ENCODE measurements at places on chromosomes 2 and 18. TPM values are rescaled to one million over a fixed set of nuclear protein-coding genes. Genes with fewer than 3 reads are reported as not detected.
A peak's percentile ranks its signal among the peaks of the same experiment; 100 is the strongest.

DNA sequence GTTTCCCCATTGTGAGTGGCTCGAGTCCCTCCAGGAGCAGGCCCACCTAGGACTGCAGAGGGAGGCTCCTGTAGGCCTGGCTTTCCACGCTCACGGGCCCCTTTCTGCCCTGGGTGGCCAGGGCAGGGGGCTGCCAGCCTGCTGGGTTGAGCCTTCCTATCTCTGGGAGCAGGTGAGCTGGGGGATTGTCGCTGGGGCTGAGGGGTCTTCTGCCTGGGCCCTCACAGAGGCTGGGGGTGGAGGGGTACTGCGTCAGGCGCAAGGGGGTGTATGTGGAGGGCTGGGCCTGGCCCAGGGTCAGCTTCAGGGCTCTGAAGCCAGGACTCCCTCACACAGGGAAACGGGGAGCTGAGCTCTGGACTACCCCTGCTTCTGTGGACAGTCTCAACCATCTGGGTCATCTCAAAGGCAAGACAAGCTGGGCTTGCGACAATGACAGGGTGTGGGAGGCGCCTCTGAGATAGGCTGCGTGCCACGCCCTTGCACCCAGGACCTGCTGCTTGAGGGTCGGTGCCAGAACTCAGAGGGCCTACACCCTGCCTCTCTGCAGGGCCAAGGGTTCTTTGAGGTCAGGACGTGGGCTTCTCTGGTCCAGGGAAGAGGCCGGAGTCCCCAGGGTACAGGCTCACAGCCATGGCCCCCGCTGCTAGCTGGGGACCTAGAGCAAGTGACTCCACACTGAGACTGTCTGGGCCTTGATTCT is 206.1 kb downstream of the TWIST2 start:
- no peak overlapping the region for H3K4me3 ChIP-seq
- peaks cover 6% of the 10 kb centered on the region for H3K36me3 ChIP-seq
- no peak for DNase-seq
- no peaks in the 10 kb centered on the region for H3K27me3 ChIP-seq
- H3K27ac ChIP-seq: no peak overlapping the region

Gene SLC66A3
- total RNA-seq: 13.5 TPM

Gene CDH7
- not detected for total RNA-seq

DNA sequence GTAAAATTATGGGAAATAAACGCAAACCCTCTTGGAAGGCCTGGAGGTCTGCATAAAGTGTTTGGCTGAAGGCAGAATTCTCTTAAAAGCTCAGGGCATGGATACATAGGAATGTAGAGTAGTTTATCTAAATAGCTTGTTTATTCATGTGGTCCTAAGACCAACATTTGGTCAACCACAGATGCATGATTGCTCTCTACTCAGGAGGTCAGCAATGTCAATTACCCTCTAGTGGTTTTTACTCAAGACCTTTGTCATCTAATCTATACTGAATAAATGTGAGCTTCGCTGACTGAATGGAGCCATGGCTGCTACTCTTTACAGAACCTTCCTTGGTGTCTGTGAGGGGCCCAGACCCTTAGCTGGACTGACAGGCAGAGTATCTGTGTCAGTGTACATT is 139.8 kb downstream of the ATL2 start:
- H3K36me3 ChIP-seq: no peaks in the 10 kb centered on the region
- H3K4me3 ChIP-seq: no peak overlapping the region
- H3K27ac ChIP-seq: no peak overlapping the region

DNA sequence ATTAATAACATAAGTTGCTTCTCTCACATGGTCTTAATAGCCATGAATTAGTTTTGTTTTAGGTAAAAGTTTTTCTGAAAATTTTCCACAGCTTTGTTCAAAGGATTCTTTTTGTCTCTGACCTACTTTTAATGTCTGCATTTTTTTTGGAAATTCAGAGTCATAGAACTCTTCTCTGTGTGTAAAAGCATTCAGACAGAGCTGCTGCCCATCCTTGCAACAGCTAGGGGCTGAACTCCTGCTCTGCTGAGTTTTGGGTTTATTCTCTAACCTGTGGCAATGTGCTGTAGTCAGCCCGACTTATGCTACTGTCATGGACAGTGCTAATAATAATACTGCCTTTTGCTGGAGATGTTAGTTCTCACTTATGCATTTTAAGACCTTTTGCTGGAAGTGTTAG is 44.1 kb downstream of the RALBP1 start:
- DNase-seq: no peak
- H3K27ac ChIP-seq: no peak overlapping the region
- H3K36me3 ChIP-seq: peaks cover 6% of the 10 kb centered on the region
- peaks cover 18% of the 10 kb centered on the region for H3K4me1 ChIP-seq
- no peak overlapping the region for H3K4me3 ChIP-seq
- no peaks in the 10 kb centered on the region for H3K27me3 ChIP-seq

DNA sequence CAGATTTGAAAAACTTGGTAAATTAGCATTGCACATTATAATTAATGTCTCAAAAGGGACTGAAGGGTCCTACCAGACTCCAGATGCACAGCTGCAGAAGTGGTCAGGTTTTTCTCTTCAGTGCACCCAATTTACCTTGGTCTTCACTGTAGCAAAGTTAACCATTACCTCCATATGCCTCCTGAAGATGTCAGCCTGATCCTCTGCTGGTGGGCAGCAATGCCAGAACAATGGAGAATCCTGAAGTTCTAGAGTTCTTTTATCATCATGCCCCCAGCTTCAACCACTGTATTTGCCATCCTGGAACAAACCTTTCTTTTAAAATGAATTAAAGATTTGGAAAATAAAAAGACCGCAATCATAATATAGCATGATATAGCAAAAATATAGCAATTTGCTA is 1774.8 kb upstream of the CELF4 start:
- no peak for DNase-seq
- no peak overlapping the region for H3K4me3 ChIP-seq
- no peak overlapping the region for H3K27ac ChIP-seq
- no peaks in the 10 kb centered on the region for H3K4me1 ChIP-seq
- H3K36me3 ChIP-seq: no peaks in the 10 kb centered on the region

GRCh38 chr2:64350996-64351395 is 103.0 kb upstream of the LGALSL start:
- H3K27me3 ChIP-seq: no peaks in the 10 kb centered on the region
- DNase-seq: no peak
- no peak overlapping the region for H3K27ac ChIP-seq
- no peak overlapping the region for H3K4me3 ChIP-seq
- H3K4me1 ChIP-seq: no peaks in the 10 kb centered on the region
- no peaks in the 10 kb centered on the region for H3K36me3 ChIP-seq

Gene CPO
- total RNA-seq: 0.40 TPM

DNA sequence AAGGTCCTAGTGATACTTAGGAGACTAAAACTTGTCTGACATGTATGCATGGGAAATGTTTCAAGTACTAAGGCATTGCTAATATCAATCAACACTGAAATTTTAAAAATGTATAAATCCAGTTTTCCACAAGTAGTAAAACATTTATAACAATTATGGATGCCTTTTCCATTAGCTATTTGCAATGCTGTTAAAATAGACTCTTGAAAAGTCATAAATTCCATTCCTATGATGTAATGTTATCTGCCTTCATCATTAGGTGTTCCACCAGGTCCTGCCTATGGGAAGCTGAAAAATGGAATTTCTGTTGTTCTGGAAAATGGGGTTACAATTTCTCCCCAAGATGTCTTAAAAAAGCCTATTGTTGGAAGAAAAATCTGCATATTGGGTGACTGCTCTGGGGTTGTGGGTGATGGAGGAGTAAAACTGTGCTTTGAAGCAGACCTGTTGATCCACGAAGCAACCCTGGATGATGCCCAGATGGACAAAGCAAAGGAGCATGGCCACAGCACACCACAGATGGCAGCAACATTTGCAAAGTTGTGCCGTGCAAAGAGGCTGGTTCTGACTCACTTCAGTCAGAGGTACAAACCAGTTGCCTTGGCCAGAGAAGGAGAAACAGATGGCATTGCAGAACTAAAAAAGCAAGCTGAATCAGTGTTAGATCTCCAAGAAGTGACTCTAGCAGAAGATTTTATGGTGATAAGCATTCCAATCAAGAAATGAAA is 18.7 kb downstream of the ELAC1 start:
- no peak overlapping the region for H3K27ac ChIP-seq
- no peak for DNase-seq
- H3K27me3 ChIP-seq: no peaks in the 10 kb centered on the region
- H3K4me3 ChIP-seq: no peak overlapping the region

GRCh38 chr2:240325016-240326007 is 110.2 kb upstream of the GPC1 start:
- peaks cover 10% of the 10 kb centered on the region for H3K4me1 ChIP-seq
- H3K4me3 ChIP-seq: no peak overlapping the region
- peaks cover 70% of the 10 kb centered on the region for H3K27me3 ChIP-seq
- H3K27ac ChIP-seq: no peak overlapping the region
- peak; percentile 61 for DNase-seq

- no peaks in the 10 kb centered on the region for H3K27me3 ChIP-seq
- DNase-seq: no peak
- H3K36me3 ChIP-seq: no peaks in the 10 kb centered on the region
- peaks cover 12% of the 10 kb centered on the region for H3K4me1 ChIP-seq
- peak overlapping the region; percentile 93 for H3K27ac ChIP-seq
- peak overlapping the region; percentile 62 for H3K4me3 ChIP-seq
These were observed 993.1 kb upstream of the TMEFF2 start for GRCh38 chr2:193187816-193188215.

GRCh38 chr18:7358989-7359726 is 128.3 kb downstream of the LRRC30 start:
- no peak overlapping the region for H3K4me3 ChIP-seq
- no peaks in the 10 kb centered on the region for H3K36me3 ChIP-seq
- H3K27ac ChIP-seq: no peak overlapping the region
- H3K4me1 ChIP-seq: no peaks in the 10 kb centered on the region

Gene CRYBA2
- not detected for total RNA-seq

- peaks cover 12% of the 10 kb centered on the region for H3K4me1 ChIP-seq
- no peak overlapping the region for H3K27ac ChIP-seq
- DNase-seq: no peak
- peaks cover 48% of the 10 kb centered on the region for H3K27me3 ChIP-seq
- H3K36me3 ChIP-seq: no peaks in the 10 kb centered on the region
These were observed 93.1 kb downstream of the INPP5D start for GRCh38 chr2:233153146-233153798.

DNA sequence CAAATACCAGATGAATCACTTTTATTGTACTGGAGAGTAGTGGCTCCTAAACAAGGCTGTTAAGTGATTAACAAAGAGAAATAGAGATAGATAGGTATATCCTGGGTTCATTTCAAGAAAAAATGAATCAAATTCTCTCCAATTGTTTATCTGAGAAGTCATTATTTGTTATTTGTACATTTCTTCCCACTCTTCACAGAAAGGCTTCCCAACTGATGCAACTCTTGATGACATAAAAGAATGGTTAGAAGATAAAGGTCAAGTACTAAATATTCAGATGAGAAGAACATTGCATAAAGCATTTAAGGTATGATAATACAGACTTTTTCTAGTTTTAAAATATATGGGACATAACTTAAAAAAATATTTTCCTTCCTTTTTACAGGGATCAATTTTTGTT is 7.9 kb downstream of the SSB start:
- H3K27me3 ChIP-seq: no peaks in the 10 kb centered on the region
- H3K27ac ChIP-seq: no peak overlapping the region
- no peak for DNase-seq
- H3K4me3 ChIP-seq: no peak overlapping the region
- H3K36me3 ChIP-seq: peaks cover 65% of the 10 kb centered on the region
- no peaks in the 10 kb centered on the region for H3K4me1 ChIP-seq

Gene SERPINB4
- total RNA-seq: not detected

GRCh38 chr2:144357623-144358373 is 162.1 kb downstream of the ZEB2 start:
- H3K27me3 ChIP-seq: no peaks in the 10 kb centered on the region
- peaks cover 24% of the 10 kb centered on the region for H3K4me1 ChIP-seq
- no peaks in the 10 kb centered on the region for H3K36me3 ChIP-seq

DNA sequence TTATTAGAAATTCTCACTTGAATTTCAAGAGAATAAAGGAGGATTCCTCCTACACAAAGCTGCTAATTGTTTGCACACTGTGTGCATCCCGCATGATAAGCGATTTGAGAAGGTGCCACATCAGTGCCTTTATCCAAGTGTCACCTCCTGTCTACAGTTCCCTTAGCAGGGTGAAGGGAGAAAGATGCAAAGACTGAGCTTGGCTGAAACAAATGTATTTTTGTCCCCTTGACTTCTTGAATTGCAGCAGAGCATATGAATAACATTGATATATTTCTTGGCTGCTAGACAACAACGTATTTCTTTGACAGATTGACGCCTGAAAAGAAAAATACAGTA is 255.1 kb downstream of the NEDD4L start:
- peaks cover 64% of the 10 kb centered on the region for H3K4me1 ChIP-seq
- H3K27me3 ChIP-seq: no peaks in the 10 kb centered on the region
- DNase-seq: no peak
- no peak overlapping the region for H3K4me3 ChIP-seq
- no peak overlapping the region for H3K27ac ChIP-seq

Gene TTN
- 0.07 TPM for total RNA-seq

- no peaks in the 10 kb centered on the region for H3K27me3 ChIP-seq
- H3K4me3 ChIP-seq: peak overlapping the region; percentile 35
- no peak overlapping the region for H3K27ac ChIP-seq
- H3K36me3 ChIP-seq: no peaks in the 10 kb centered on the region
- no peaks in the 10 kb centered on the region for H3K4me1 ChIP-seq
These were observed 104.9 kb downstream of the MBD2 start for GRCh38 chr18:54119524-54120019.

- H3K4me1 ChIP-seq: no peaks in the 10 kb centered on the region
- DNase-seq: no peak
- no peaks in the 10 kb centered on the region for H3K27me3 ChIP-seq
- H3K36me3 ChIP-seq: no peaks in the 10 kb centered on the region
These were observed 40.2 kb downstream of the MYOM1 start for GRCh38 chr18:3179430-3180089.

Gene SLC11A1
- total RNA-seq: 0.12 TPM

Gene NGEF
- total RNA-seq: 1.3 TPM

DNA sequence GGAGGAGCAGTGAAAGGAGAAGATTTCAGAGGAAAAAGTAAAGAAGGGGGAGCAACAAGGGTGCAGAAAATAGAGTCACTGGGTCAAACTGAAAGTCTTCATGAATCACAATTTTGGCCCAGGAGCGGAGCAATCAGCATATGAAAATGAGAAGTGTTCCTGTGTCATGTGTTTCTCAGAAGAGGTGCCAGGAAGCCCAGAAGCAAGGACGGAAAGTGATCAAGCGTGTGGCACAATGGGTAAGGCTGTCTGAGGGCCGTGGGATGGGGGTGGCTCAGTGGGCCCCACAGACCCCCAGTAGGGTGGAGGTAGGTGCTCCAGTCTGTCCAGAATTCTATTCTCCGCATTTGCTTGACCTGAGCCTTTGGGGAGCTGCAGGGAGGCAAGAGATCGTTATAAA is 44.2 kb downstream of the SP140 start:
- H3K27me3 ChIP-seq: no peaks in the 10 kb centered on the region
- no peak for DNase-seq

DNA sequence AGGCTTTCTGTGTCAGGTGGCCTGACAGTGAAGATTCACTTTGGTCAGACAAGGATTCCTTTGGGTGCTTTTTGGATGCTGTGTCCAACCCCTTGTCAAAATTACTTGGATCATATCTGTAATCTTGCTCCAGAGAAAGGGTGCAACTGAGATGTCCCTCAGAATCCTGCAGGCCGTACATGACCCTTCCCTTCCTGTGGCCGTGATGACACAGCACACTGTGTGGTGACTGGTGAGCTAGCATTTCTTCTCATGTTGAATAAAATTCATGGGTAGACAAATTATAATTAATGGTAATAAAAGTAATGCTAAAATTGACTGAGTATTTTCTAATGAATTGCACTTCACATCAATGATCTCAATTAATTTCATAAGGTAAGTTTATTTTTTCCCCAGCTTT is 356.2 kb downstream of the LPIN1 start:
- no peaks in the 10 kb centered on the region for H3K27me3 ChIP-seq
- H3K27ac ChIP-seq: no peak overlapping the region
- no peak for DNase-seq
- no peak overlapping the region for H3K4me3 ChIP-seq

Gene RAX
- not detected for total RNA-seq
